ENCODE measurements at places on chromosomes 7 and 10. TPM values are rescaled to one million over a fixed set of nuclear protein-coding genes. Genes with fewer than 3 reads are reported as not detected.

Gene EPHA1
- total RNA-seq: not detected

Gene GTF2I
- 203 TPM for total RNA-seq

Gene WAPL
- 50.2 TPM for total RNA-seq

Gene SLC26A5
- total RNA-seq: not detected

Gene AGMO
- total RNA-seq: not detected

Gene SFTPA1
- total RNA-seq: not detected

Gene ITGA8
- not detected for total RNA-seq

Gene PRSS1
- not detected for total RNA-seq

Gene BMPR1A
- total RNA-seq: 14.5 TPM

Gene PHF14
- 42.9 TPM for total RNA-seq

Gene RPS24
- 1,651 TPM for total RNA-seq

Gene TRIM50
- not detected for total RNA-seq

Gene FAM107B
- total RNA-seq: 156 TPM

Gene KIF20B
- 48.7 TPM for total RNA-seq

Gene SRRM3
- total RNA-seq: not detected

Gene TRPV6
- not detected for total RNA-seq

Gene HERPUD2
- total RNA-seq: 24.7 TPM

Gene NFKB2
- total RNA-seq: 307 TPM

Gene STEAP1B
- not detected for total RNA-seq

Gene GARIN1A
- 0.73 TPM for total RNA-seq

Gene HOXA5
- not detected for total RNA-seq

Gene SMO
- 0.56 TPM for total RNA-seq

Gene DOCK4
- total RNA-seq: 0.37 TPM

Gene NSUN5
- 70.3 TPM for total RNA-seq

Gene VENTX
- total RNA-seq: not detected

Gene ZC3HAV1L
- total RNA-seq: 31.5 TPM

Gene TDRD1
- 0.13 TPM for total RNA-seq

Gene LRRD1
- not detected for total RNA-seq

Gene NPC1L1
- not detected for total RNA-seq

Gene PDE6C
- not detected for total RNA-seq

Gene GIMAP1
- total RNA-seq: 4.9 TPM

Gene ADARB2
- 0.05 TPM for total RNA-seq
